Stimulated activated CD8-positive, alpha-beta memory T cell treated with anti-CD3 and anti-CD28 coated beads, Interleukin-2, amount 100 ng/mL, for 1 hour (primary cell): ENCODE measurements at places on chromosomes 2 and 18.

DNA sequence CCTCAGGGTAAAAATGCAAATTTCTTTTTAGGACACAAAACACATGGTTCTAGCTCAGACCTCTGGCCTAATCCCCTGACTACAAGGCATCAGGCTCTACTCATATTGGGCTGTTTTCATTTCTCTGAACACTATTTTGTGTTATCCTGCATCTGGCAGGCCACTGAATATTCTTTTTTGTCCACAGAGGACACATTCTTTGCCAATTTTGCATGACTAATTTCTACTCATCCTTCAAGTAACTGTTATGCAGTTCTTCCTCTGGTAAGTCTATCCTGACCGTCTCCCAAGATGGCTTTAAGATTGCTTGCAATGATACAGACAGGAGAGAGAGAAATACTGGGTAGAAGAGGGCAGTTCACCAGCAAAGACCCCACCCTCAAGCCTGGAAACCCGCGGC lies 107.6 kb upstream of the RGPD4 start:
- DNase-seq: no peak

DNA sequence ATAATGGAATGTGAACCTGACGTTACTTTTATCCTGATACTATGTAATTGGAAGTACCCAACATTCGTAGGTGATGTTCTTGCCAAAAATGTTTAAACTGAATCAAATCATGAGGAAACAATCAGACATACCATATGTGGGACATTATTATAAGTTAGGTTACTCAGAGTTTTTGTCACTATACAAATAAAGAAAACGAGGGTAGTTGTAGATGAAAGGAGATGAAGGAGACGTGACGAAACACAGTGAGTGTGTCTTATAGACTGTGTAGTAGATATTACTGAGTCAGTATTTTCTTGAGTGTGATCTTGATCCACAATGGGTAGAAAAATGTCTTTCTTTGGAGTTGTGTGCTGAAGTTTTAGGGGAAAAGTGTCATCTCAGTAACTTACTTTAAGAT lies 176.8 kb downstream of the ZNF407 start:
- no peak for DNase-seq

DNA sequence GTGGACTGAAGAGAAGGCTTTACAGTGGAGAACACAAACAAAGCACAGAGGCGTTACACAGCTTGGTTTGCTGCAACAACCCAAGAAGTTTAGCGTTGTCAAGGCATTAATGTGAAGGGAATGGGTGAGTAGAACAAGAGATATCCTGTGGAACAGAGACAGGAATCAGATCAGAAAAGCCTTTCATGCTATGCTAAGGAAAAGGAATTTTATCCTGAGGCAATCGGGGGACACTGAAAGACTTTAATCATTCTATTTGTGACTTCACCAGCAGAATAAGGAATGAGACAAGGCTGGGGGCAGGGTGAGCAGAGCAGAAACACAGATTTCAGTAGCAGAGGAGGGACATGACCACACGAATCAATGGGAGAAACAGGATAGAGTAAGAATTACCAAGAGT lies 600.7 kb downstream of the IRS1 start:
- no peak for DNase-seq

- no peak for DNase-seq
These were observed 53.5 kb downstream of the TEX51 start for GRCh38 chr2:126952216-126952615.

DNA sequence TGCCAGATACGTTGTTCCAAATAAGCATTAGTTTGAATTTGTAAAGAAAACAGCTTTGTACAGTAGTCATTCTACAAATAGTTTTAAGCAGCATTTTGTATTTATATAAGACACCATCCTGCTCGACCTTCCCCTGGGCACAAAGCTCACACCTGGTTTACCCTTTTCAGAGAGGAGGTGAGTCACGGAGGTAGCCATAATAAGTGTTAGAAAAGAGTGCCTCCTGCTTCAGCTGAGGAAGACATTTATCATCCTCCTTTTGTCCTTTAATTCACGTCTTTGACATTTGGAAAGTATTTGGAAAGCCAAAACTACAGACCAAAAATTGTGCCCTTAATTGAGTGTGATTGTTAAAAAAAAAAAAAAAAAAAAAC lies 6.8 kb downstream of the RAB12 start:
- DNase-seq: no peak

DNA sequence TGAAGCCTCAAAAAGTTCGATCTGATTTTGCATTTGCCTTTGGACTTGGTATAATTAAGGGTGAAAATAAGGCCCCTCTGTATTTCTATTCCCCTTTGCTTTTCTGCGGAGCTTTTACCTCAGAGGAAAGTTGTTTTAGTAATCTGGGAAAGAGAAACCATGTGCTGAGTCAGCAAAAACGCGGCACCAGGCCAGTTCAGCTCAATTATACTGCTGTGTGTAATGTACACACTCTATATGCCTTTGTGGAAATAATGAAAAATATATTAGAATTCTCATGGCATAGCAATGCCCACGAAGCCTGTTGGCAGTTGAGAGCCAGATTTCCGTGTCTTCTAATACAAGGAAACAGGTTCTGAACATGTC lies 161.9 kb upstream of the SIX2 start:
- no peak for DNase-seq

DNA sequence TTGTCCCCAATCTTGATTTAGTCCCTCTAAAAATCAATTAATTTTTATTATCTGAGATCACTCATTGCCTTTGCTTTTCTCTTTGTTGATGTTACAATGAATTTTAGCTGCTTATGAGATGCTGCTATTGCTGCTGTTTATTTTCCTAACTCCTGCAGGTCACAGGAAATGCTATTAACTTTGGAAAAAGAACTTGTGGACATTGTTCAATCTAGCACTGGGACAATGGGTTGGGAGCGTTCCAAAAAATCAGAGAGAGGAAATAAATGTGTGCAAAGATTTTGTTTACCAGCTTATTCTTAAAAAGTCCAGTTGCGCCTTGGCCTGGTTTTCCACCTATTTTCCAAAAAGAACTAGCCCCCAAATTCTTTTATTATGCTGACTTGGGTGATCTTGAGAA lies 268.3 kb downstream of the PTH2R start:
- no peak for DNase-seq

- no peak for DNase-seq
These were observed 57.4 kb downstream of the LINC00305 start for GRCh38 chr18:64091526-64091925.

DNA sequence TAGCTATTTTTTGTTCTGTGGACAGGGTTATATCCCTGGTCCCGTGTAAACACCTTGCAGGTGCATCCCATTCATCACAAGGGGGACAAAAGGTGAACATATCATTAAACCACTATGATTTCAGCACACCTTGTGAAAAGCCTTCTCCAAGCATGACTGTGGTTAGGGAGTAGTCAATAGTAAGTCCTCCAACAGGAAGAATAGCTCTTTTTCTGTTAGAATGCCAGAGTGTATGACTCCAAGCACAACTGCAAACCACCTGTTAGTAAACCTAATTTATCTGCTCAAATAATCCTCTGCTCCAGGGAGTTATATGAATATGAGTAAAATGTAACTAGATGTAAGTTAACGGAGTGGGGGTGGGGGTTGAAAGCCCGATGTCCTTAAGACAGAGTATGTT lies 240.5 kb downstream of the AGPS start:
- DNase-seq: no peak

GRCh38 chr2:101625387-101625786 lies 72.1 kb upstream of the MAP4K4 start:
- DNase-seq: no peak

GRCh38 chr2:100460904-100461530 lies 9.3 kb upstream of the NMS start:
- DNase-seq: no peak
